ENCODE measurements at places on chromosomes 4 and X.

- DNase-seq = no peak
These were observed 10.4 kb upstream of the CLCN4 start for GRCh38 chrX:10146346-10146745.

GRCh38 chr4:137966504-137966903, 275.6 kb downstream of the SLC7A11 start:
- no peak for DNase-seq

GRCh38 chr4:70269674-70270073, 27.3 kb downstream of the CSN3 start:
- DNase-seq = no peak

DNA sequence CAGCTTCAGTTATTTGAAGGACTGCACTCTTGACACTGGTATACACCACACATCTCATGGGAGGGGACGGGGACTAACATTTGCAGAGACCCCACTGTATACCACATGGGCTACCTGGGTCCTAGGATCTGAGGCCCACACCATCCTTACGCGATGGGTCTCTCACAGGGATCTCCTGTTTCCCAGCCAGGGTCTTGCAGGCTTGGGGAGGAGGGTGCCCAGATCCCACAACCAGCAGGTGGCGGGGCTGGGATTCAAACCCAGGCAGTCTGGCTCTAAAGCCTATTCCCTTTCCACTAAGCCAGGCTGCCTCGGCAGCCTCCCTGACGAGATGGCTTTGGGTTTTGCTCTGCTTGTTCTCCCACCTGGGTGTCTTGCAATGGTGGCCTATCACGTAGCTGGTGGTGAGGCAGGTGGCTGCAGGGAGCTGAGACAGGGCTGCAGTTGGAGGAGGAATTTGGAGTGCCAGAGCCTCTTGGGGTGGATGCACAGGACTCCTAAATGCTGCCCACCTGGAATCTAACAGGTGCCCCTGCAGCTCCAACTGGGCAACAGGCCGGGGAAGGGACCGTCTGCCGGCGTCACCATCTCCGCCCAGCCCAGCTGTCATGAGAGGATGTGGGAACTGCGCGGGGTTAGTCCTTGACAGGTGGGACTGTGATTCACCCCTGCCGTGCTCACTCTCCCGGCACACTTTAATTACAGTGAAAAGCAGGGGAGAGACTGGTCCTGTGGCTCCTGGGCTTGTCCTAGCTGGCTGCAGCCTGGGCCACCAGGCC, 110.7 kb downstream of the PSAPL1 start:
- DNase-seq = no peak

DNA sequence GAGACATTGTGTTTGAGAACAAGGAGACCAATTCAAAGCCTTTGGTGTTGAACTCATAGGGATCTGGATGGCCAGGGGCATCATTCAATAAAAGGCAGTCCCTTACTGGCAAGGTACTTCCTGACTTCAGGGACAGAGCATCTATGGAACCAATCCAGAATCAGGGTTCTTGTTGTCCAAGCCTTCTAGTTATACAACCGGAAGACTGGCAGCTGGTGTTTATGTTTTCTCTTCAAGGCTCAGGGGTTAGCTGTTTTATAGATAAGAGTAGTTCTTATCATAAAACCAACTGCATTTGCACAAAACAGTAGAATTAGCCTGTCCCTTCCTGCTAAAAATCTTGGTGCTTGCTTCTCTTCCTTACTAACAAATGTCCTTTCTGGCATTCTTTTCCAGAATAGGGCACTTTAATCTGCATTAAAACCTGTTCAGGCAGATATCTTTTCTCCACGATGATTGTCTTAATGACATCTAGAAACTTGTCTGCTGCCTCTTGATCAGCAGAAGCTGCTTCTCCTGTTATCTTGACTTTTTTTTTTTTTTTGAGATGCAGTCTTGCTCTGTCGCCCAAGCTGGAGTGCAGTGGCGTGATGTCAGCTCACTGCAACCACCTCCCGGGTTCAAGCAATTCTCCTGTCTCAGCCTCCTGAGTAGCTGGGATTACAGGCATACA, 38.4 kb upstream of the ARHGEF6 start:
- DNase-seq = no peak

GRCh38 chr4:35365186-35365585, 879.1 kb downstream of the ARAP2 start:
- DNase-seq = no peak
